ENCODE measurements at places on chromosomes 2 and 18.

- DNase-seq: no peak
These were observed 71.3 kb downstream of the SNORC start for GRCh38 chr2:232941400-232941799.

GRCh38 chr2:175025946-175026345 is 20.8 kb upstream of the CHN1 start:
- no peak for DNase-seq

GRCh38 chr2:219228911-219229304 is 528 bp downstream of the ATG9A start:
- no peak for DNase-seq

DNA sequence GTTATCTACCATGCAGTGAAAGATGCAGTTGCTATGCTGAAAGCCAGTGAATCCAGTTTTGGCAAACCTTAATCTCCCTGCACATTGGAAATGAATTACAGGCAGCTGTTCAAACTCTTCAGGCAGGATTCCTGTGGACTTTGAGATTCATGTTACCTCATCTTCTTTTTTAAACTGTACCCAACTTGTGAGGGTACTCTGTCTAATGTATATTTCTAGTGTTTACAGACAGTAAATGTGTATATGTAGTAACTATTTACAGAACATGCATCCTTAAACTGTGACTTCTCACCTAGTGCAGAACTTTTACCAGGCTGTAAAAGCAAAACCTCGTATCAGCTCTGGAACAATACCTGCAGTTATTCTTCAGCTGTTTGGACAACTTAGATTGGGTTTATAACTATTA is 50.9 kb downstream of the KDM3A start:
- no peak for DNase-seq

GRCh38 chr18:30634249-30634648 is 408.3 kb downstream of the DSC3 start:
- DNase-seq: no peak

DNA sequence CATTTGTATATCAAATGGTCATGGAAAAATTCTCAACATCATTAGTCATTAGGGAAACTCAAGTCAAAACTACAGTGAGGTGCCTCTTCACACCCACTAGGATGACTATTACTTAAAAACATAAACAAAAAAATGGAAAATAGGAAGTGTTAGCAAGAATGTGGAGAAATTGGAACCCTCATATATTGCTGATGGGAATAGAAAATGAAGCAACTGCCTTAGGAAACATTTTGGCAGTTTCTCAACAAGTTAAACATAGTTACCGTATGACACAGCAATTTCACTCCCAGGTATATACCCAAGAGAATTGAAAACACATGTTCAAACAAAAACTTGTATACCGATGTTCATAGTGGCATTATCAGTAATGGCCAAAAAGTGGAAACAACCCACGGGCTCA is 18.1 kb upstream of the CYP26B1 start:
- no peak for DNase-seq

GRCh38 chr18:9283791-9284190 is 50.8 kb upstream of the TWSG1 start:
- no peak for DNase-seq

DNA sequence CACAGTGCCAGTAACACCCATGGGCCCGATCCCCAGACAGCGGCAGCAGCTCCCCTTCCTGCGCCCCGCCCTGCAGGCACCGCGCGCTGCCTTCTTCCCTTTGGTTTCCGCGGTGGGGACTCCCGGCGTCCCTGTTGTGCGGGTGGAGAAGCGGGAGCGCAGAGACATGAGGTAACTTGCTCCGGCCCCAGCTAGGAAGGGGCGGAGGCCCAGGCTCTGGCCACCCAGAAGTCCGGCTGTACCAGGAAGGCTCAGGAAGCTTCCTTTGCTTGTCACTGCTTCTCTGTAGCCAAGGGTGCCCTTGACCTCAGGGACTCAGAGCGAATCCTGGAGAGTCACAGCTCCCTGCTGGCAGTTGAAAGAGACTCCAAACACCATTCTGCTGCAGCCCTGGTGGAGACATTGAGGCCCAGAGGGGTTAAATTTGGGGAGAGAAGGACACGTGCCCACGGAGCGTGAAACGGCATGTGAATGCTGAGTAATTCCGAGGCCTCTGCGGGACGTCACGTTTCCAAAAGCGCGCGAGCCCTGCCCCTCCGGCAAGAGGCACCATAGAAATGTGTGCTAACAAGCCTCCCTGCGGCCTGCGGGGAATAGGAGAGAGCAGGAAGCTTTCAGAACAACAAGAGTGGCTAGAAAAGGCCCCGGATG is 6.7 kb upstream of the ADCY3 start:
- DNase-seq: no peak

DNA sequence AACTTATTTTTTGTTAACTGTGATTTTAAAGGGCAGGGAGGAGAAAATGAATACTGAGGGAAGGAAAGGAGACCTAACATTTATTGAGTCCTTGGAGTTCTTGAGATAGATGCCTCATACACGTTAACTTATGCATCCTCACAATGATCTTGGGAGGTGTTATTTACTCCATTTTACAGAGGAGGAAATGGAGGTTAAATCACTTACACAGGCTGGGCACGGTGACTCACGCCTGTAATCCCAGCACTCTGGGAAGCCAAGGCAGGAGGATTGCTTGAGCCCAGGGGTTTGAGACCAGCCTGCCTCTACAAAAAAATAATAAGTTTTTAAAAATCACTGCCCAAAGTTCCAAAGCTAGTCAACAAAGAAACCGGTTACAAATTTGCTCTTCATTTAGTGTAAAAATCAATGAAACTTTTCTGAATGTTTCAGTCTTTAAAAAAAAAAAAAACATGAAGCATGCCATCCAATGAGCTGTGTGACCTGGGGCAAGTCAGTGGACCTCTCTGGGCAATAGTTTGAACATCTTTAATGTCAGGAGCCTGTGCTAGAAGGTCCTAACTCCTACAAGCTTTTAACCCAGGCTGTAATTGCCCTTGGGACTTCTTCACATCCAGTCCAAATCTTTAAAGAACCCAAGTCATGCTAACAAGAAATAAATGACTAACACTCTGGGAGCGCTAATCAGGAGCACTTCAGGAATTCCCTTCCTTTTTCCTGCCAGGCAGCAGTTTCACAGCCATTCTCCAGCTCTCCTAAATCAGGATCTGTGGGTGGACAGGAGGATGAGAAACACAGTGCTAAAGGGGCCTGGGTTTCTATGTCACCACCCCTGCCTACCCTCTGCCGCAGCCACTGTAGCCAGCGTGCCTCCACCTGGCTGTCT is 176.4 kb downstream of the TMEM247 start:
- DNase-seq: no peak

DNA sequence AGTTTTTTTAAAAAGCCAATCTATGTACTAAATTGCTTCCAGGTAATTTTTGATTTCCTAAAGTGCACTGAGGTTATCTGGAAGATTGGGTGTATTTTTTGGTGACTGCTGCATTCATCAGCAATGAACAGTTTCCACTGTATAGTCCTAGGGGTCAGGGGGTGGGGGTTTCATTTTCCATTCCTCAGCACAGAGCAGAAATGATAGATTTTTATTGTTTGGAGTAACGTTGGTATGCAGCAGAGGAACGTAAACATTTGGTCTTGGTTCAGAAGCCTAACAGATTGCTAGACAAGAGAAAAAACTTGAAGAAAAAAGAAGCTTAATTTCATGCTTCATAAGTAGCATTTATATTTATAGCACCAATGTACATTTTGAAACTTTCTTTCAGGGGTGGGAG is 54.9 kb downstream of the ZCCHC2 start:
- no peak for DNase-seq

DNA sequence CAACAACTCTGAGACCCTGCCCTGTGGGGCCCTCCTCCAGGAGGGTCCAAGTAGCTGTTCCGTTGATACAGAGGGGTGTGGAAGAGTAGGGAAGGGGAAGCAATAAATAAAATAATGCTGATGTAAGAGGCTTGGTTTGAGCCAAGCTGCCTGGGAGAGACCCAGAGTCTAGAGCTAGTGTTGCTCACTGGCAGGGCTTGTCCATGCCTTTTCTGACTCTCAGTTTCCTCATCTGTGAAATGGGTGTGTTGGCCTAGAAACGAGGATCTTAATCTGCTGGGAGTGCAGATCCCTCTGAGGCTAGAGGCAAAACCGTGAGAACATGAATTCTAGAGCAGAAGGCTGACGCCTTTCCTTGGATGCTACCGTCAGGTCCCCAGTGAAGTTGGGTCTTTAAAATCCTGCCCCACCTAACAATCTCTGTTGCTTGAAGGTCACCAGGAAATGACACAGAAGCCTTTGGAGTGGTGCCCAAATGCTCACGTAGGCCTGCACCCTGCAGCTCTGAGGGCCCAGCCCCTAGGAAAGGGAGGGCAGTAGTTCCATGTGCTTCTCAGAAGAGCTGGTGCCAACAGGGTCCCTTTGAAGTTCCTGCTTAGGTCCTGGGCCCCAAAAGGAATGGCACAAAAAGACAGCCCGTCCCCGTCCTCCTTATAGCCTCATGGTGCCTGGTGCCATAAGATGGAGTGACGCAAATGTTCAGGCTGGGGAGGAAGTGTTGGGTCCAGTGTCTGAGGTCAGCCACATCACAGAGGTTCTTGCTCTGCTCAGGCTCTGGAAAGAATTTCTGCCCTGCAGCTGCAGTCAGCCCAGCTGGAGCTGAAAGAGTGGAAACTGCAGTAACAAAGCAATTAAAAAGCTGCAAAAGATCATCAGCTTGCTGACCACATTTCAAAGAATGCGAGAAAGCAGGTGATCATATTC is 73.2 kb upstream of the SMAD2 start:
- DNase-seq: no peak

GRCh38 chr2:157432475-157433106 is 11.3 kb downstream of the CYTIP start:
- no peak for DNase-seq

- DNase-seq: no peak
These were observed 40.5 kb downstream of the INO80C start for GRCh38 chr18:35457140-35457704.

GRCh38 chr2:239162141-239162821 is 238.5 kb downstream of the HDAC4 start:
- no peak for DNase-seq

- no peak for DNase-seq
These were observed 119.4 kb downstream of the PARD3B start for GRCh38 chr2:204664708-204665121.

GRCh38 chr2:75428060-75428459 is 132.7 kb downstream of the EVA1A start:
- no peak for DNase-seq

DNA sequence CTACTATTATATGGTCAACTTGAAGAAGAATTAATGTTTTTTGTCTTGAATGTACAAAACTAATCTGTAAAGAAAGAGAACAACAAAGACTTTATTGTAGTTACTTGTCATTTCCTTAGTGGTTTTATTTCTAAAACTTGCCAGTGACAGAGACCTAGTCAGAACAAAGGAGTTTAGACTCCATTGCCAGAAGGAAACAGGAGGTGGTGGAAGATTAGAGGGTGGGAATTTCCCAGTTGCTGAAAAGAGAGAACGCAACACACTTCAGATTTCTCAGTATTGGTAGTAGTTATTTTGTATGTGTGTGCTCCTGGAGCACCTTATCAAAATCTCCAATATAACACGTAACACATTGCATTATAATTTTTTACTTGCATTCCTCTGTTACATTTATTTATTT is 81.4 kb downstream of the CDCA7 start:
- DNase-seq: no peak

DNA sequence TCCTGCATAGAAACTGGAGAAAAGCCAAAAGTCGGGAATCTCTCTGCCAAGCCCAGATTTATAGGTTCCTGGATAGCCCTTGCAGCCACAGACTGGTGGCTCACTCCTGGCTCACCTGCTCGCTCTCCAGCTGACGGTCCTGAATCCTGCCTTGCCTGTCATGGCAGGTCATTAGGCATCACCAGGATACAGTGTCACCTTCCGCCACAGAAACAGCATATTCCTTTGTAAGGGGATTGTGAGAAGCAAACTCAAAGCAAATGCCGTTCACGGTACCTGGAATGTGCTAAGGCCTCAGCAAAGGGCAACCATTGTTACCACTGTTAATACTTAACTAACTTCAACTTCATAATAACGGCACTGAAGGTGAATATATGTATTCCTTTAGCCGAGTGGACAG is 57.1 kb upstream of the GPR45 start:
- no peak for DNase-seq

GRCh38 chr2:162085090-162085891 is 11.3 kb upstream of the DPP4 start:
- no peak for DNase-seq

- no peak for DNase-seq
These were observed 39.2 kb downstream of the FECH start for GRCh38 chr18:57547260-57547659.

Data from stimulated activated CD4-positive, alpha-beta T cell treated with anti-CD3 and anti-CD28 coated beads, TNF-alpha, amount 100 ng/mL, for 1 hour (primary cell).